Astrocyte (in vitro differentiated cells and primary cell): ENCODE measurements at places on chromosomes 7 and 10. TPM values are rescaled to one million over a fixed set of nuclear protein-coding genes. Genes with fewer than 3 reads are reported as not detected.

C10orf53 gene
- total RNA-seq = not detected in 2 replicates

OR9A4 gene
- not detected in 2 replicates for total RNA-seq

- H3K27me3 ChIP-seq = no peaks in the 10 kb centered on the region
- H3K36me3 ChIP-seq = no peaks in the 10 kb centered on the region
- H3K4me3 ChIP-seq = no peak overlapping the region
- H3K27ac ChIP-seq = no peak overlapping the region
- H3K4me1 ChIP-seq = no peaks in the 10 kb centered on the region
- no peak for DNase-seq
Measured at GRCh38 chr10:76072384-76072783, 641.0 kb downstream of the LRMDA start.

- H3K36me3 ChIP-seq = no peaks in the 10 kb centered on the region
- peak; percentile 81 for DNase-seq
- H3K27me3 ChIP-seq = no peaks in the 10 kb centered on the region
- H3K27ac ChIP-seq = peak overlapping the region; percentile 98
Measured at GRCh38 chr7:24970676-24971075, 9.3 kb downstream of the OSBPL3 start.

GRCh38 chr7:42693722-42694121 is 218.1 kb downstream of the C7orf25 start:
- no peaks in the 10 kb centered on the region for H3K4me1 ChIP-seq
- no peak overlapping the region for H3K4me3 ChIP-seq
- no peaks in the 10 kb centered on the region for H3K36me3 ChIP-seq
- H3K27ac ChIP-seq = no peak overlapping the region
- H3K27me3 ChIP-seq = peaks cover 3% of the 10 kb centered on the region
- DNase-seq = no peak

GRCh38 chr7:18243731-18244130 is 216.1 kb upstream of the PRPS1L1 start:
- H3K4me3 ChIP-seq = no peak overlapping the region
- no peaks in the 10 kb centered on the region for H3K4me1 ChIP-seq
- DNase-seq = no peak
- no peaks in the 10 kb centered on the region for H3K27me3 ChIP-seq
- H3K36me3 ChIP-seq = no peaks in the 10 kb centered on the region
- no peak overlapping the region for H3K27ac ChIP-seq

DNA sequence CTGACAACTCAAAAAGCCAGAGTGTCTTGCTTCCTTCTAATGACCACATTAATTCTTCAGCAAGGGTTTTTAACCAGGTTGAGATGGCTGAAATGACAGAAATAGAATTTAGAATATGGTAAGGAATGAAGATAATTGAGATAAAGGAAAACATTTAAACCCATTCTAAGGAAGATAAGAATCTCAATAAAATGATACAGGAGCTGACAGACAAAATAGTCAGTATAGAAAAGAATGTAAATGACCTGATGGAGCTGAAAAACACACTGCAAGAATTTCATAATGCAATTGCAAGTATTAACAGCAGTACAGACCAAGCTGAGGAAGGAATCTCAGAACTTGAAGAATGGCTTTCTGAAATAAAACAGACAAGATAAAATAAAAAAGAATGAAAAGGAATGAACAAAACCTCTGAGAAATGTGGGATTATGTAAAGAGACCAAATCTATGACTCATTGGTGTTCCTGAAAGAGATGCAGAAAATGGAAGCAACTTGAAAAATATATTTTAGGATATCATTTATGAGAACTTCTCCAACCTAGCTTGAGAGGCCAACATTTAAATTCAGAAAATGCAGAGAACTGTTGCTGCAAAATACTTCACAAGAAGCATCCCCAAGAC is 87.1 kb downstream of the SAMD9 start:
- no peak overlapping the region for H3K4me3 ChIP-seq
- no peak overlapping the region for H3K27ac ChIP-seq
- H3K27me3 ChIP-seq = no peaks in the 10 kb centered on the region
- peak; percentile 27 for DNase-seq
- H3K4me1 ChIP-seq = no peaks in the 10 kb centered on the region

OR2A12 gene
- total RNA-seq = not detected in 2 replicates
